Neural progenitor cell (in vitro differentiated cells): ENCODE measurements at places on chromosomes 3 and 15.

DNA sequence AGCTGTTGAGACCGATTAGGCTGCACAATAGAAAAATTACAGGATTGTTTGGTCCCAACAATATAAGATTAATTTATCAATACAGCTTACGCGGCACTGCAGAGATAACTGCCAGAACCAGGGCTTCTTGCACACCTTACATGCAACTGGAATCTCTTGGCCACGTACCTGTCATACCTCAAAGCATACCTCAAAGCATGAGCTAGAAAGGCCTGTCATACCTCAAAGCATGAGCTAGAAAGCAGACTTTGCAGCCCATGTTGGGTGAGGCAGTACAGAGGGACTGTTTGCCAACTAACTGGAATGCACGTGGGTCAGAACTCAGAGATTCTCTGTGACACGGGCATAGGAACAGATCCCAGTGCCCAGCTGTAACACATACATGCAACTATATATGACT lies 34.7 kb downstream of the NTRK3 start:
- DNase-seq, result no peak

DNA sequence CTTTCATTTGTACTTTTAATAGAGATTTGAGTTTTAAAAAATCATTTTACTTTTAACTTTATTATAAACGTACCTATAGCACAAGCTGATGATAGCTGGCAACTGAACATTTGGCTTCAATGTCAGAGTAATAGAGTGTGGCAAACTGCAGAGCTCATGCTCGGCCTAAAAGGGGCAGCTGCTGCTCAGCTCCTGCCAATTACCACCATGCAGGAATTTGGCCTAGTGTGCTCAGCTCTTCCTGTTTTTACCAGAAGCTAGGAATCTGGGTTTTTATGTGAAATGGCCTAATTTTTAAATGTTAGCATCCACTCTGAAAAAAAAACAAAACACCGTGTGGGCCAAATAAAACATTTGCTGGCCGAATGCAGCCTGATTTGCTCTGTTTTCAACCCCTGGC lies 1.8 kb downstream of the IFT122 start:
- DNase-seq, result no peak

GRCh38 chr3:140834266-140835037 lies 107.2 kb upstream of the SLC25A36 start:
- no peak for DNase-seq

DNA sequence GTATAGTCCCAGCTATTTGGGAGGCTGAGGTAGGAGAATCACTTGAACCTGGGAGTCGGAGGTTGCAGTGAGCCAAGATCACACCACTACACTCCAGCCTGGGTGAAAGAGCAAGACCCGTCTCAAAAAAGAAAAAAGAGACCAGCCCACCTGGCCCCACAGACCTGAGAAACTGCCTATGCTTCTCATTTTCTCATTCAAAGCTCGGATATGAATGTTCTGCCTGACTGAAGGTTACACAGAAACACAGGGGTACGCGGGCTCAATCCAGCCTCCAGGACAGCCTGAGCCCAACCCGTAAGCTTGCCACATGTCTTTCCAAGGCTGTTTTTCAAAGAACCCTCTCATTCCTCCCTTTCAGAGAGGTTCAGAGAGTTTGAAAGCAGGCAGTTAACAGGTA lies 9.7 kb upstream of the LRRC15 start:
- DNase-seq, result no peak

DNA sequence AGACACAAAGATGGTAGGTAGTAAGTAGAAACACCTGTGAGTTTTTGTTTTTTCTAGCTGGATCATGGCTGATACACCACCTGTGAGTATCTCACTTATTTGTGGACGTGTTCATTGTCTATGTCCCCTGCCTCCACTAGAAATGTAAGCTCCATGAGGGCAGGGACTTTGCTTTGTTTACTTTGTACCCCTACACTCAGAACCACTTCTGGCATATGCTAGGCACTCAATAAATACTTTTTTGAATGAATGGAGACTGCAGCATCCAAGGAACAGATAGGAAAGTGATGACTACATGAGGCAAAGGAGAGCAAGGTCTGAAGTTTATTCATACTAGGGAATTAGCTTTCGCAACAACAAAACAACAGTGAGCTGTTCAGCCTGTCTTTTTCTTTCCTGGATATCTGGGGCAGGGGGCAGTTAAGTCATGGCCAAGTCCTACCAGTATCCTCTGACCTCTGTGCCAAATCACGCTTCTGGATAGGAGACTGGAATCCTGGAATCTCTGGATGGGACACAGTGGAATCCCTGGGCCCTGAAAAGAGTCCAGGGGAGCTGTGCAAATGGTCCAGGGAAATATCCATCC lies 11.6 kb upstream of the EPB42 start:
- DNase-seq, result no peak
